ENCODE measurements at places on chromosomes 1 and 21. TPM values are rescaled to one million over a fixed set of nuclear protein-coding genes. Genes with fewer than 3 reads are reported as not detected.

Gene GFI1
- total RNA-seq = under 0.01 TPM

Gene WNT3A
- not detected for total RNA-seq

Gene CATSPERE
- 1.0 TPM for total RNA-seq

Gene SNX7
- total RNA-seq = 48.1 TPM

Gene GCSAML
- total RNA-seq = not detected

Gene LORICRIN
- total RNA-seq = not detected

Gene SLC27A3
- 16.3 TPM for total RNA-seq

Gene OR2T33
- total RNA-seq = not detected

Gene SEC16B
- 1.7 TPM for total RNA-seq

Gene KCNE2
- not detected for total RNA-seq

Gene COL11A1
- total RNA-seq = 17.2 TPM

Gene NCAM2
- total RNA-seq = 1.8 TPM

Gene RXFP4
- total RNA-seq = not detected

Gene TNFRSF1B
- 7.1 TPM for total RNA-seq

Gene DMRTA2
- total RNA-seq = 0.09 TPM

Gene SERPINC1
- total RNA-seq = not detected

Measured in smooth muscle cell of bladder (primary cell).